ENCODE measurements at places on chromosomes 2 and 18.

DNA sequence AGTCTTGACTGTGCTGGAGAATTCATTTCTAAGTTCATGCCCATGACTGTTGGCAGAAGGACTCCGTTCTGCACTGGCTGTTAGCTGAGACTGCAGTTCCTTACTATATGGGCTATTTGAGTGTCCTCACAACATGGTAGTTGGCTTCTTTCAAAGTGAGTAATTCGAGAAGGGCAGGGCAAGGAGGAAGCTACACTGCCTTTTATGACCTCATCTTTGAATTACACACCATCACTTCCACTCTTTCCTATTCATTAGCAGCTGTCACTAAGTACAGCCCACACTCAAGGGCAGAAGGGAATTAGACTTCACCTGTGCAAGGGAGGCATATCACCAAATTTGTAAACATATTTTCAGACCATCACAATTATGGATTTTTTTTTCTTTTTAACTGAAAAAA is 55.9 kb upstream of the EPAS1 start:
- DNase-seq = peak; percentile 52

GRCh38 chr2:218853766-218854165 is 5.8 kb upstream of the WNT6 start:
- DNase-seq = no peak

DNA sequence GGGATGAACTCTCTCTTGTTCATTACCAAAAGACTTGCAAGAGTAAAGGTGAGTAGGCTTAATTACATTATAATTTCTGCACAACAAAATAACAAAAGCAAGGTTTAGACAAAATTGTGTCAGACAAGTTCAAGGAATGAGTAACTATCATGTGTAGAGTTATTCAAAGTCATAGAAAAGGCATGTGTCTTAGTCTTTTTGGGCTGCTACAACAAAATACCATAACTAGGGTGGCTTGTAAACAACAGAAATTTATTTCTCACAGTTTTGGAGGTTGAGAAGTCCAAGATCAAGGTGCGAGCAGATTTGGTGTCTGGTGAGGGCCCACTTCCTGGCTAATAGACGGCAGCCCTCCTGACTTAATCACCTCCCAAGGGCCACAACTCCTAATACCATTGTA is 37.6 kb downstream of the IL1R2 start:
- no peak for DNase-seq

DNA sequence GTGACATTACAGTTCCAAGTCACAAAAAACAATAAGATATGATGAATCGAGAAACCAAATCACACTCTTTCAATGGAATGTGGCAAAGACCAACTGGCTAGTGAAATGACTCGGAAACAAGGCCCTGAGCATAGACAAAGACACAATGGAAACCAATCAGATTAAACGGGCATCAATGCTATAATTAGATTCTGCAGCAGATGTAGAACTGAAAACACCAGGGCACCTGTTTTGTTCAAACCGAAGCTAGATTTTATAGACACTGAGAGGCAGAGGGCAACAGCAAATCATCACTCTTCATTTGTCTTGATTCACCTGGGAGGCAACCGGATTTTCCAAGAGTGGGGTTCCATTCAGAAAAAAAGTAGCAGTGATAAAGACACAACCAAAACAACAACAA is 92.8 kb upstream of the BARD1 start:
- DNase-seq = no peak

GRCh38 chr2:31227711-31228125 is 6.2 kb upstream of the EHD3 start:
- DNase-seq = peak; percentile 4

DNA sequence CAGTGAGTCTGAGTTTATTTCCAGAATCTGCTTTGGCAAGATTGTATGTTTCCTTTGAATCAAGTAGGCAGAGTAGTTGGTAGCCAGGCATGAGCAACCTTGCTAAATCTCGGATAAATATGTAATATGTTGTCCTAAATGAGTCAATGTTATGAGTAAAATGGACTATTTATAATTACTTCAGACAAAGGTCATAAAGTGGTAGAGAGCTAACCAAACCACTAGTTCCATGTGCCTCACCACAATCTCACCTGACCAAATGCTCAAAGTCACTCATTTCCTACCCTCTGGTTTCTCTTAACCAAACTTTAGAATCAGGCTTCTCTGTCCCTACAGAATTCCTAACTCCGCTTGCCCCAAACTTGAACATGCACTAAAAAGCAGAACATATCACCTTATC is 261.2 kb upstream of the FSIP2 start:
- DNase-seq = no peak

DNA sequence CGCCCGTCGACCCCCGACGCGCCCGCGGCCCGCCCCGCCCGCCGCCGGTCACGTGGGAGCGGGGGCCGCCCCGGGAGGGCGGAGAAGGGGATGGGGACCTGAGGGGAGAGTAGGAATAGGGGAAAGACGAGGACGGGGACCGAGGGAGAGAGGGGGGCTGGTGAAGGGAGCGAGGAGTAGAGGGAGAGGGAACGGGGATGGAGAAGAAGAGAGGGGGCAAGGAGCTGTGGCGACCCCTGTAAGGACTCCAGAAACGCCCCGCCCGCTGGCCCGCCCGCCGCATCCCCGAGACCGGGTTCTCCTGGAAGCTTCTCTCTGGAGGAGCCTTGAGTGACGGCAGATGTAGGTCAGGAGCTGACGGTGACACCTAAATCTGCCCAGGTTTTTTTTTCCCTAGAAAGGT is 615 bp downstream of the ADNP2 start:
- DNase-seq = peak; percentile 9

GRCh38 chr2:9703701-9704221 is 73.0 kb upstream of the YWHAQ start:
- no peak for DNase-seq

- DNase-seq = no peak
Measured at GRCh38 chr2:206474099-206474498, 30.8 kb downstream of the ADAM23 start.

DNA sequence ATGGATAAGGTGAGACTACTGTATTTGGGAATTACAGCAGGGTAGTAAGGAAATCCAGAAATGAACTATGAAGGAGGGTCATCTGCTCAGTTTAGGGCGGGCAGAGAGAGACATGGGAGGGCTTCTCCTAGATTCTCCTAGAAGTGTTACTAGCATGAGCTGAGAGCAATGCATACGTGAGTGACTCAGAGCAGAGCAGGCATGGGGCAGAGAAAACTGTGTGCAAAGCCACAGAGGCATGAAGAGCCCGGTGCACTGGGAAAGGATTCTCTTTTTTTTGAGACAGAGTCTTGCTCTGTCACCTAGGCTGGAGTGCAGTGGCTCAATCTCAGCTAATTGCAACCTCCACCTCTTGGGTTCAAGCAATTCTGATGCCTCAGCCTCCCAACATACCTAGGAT is 116.2 kb downstream of the SOCS6 start:
- no peak for DNase-seq

GRCh38 chr2:239609162-239609561 is 208.3 kb upstream of the HDAC4 start:
- no peak for DNase-seq

DNA sequence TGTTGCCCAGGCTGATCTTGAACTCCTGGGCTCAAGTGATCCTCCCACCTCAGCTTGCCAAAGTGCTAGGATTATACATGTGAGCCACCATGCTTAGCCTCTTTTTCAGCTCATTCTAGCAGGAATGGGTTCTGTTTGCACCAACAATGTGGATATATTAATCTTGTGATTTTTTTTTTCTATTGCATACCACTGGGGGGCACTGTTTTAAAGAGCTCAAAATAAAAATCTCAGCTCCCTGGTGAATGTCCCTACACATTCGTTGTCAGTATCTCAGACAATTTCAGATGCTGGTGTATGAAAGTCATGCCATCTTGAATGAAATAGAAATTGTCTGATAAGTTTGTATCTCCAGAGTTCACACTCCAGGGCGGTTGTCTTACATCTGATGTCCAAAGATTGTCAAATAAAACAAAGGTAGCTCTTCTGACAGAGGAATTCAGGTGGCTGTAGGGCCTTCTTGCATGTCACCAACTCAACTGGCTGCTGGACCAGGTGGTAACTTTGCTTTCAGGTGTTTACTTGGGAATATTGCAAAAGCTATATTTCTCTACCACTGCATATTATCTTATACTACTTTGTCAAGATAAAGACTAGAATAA is 3.1 kb upstream of the MATN3 start:
- peak; percentile 77 for DNase-seq

DNA sequence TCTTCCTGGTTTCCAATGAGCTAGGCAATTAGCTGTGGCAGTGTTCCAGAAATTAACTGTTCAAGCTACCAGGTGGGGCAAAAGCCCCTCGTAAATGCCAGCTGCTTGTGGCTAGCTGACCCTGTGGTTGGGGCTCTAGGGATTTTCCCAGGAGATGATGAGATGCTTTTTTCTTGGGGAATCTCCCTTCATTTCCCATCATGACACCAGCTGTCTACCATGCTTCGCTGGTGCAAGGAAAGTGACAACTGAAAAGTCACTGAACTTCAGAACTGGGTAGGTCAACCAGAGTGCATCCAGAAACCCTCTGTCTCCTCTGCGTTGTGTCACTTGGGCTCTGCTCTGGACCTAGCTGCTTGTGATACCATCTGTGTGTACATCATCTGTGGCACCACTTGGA is 386.5 kb upstream of the DCC start:
- DNase-seq = no peak

GRCh38 chr2:199932312-199932855 is 21.3 kb downstream of the C2orf69 start:
- no peak for DNase-seq

DNA sequence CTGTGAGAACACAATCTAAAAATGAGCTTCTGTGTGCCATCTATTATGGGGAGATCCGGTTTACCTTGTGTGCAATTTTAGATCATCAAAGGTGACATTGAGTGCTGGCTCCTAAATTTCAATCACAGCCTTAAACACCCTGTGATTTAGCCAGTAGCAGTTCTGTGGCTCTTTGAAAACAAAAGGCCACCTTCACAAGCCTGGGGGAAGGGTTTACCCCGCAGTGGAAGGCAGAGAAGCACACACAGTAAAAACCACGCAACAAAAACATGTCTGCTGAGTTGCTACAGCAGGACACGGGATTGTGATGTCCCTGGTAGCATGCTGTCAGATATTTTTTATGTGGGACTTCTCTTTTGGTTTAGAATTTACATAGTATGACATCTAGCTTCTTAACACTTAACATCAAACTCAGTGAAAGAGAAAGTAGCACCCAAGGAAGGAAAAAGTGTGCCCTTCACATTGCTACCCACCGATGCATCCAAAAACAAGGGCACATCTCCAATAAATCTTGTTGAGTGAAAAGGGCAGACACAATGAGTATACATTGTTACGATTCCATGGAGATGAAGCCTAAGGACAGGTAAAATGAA is 56.1 kb upstream of the RNF152 start:
- no peak for DNase-seq

DNA sequence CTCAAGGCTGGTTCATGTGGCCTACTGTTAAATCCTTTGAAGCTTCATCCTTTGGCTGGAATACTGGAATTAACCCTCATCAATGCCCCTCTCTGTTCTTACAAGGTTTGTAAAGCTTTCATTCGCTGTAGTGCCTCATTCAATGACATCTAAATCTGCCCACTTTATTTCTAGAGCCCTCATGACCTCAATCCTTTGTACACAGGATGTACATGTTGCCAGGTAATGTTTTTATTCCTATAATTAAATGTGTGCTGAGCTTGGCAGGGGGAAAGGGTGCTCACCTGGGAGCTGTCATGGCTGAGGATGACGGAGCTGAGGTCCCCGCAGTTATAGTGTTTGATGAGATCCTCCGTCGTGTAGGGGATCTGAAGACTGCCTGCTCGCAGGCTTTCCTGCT is 39.3 kb downstream of the TRABD2A start:
- DNase-seq = no peak

DNA sequence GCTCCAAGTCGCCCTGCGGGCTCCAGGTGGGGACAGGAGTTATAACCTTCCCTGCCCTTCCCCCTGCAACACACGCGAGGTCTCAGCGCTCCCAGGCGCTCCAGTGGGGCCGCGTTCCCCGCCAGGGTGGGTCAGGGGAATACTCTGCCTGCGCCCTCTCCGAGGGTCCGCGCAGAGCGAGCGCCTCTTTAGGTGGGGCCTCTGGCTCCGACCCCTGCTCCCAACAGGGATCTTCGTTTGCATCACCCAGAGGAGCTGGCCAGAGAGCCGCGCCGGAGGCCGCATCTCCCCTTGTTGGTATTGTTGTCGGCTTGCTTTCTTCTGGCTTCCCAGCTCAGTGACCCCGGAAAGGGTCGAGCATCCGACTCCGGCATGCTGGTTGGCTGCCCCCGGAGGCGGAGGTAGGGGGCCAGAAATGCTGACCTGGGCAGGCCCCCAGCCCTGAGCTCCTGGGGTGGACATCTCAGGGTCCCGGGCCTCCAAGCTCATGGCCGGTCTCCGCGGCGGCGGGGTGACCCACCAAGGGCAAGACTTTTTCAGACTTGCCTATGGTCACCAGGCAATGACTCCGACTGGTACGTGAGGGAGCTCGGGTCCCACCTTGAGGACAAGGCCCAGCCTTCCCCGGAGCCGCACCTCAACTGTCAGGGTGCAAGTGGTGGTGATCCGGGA is 11.2 kb upstream of the EN1 start:
- no peak for DNase-seq

DNA sequence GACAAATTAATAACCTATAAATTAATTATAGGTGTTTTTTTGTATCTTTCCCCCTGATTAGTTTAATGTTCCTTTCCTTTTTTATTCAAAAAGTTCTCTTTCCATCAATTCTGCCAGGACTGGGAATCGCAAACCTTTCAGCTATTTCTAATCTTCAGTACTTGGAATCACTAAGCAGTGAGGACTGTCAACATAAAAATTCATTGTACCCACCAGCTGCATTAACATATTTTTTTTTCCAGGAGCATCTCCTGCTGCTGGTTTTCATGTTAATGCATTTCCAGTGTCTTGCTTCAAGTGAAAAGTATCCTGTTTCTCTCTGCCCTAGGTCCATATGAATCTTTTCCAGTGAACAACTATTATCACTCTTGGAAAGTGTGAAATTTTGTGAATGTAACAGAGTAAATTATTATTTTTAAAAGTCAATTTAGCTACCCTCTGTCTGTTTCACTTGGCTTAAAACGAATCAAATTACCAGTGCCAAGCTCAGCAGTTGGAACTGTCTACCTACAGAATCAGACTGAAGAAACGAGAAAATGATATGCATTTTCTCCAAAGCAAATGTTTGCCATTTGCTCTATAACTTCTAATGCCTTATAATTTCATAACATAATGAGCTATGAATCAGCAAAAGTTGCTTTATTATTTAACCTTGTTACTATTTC is 804.4 kb downstream of the EPHA4 start:
- DNase-seq = no peak
